ENCODE measurements at places on chromosomes 2 and 18. TPM values are rescaled to one million over a fixed set of nuclear protein-coding genes. Genes with fewer than 3 reads are reported as not detected.

GRCh38 chr2:143758629-143759330 is 629.6 kb downstream of the ARHGAP15 start:
- no peak for DNase-seq

GRCh38 chr18:43952398-43952797 is 675.1 kb upstream of the SYT4 start:
- no peak for DNase-seq

DNA sequence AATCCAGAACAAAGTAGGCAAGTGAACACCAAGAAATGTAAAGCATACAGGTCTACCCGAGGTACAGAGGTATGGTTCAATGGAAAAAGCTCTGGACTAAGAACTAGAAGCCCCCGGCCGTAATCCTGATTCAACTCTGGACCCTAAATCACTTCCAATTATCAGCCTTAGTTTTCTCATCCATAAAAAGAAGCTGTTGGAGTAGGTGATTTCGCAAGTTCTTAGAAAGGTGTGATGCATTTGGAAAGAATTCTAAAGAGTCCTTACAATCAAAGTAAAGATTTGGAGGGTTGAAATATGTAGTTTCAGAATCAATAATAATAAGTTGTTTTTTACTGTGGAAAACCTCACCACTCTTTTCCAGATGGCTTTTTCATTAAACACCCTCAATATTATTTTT is 622.1 kb upstream of the ID2 start:
- DNase-seq = no peak

DNA sequence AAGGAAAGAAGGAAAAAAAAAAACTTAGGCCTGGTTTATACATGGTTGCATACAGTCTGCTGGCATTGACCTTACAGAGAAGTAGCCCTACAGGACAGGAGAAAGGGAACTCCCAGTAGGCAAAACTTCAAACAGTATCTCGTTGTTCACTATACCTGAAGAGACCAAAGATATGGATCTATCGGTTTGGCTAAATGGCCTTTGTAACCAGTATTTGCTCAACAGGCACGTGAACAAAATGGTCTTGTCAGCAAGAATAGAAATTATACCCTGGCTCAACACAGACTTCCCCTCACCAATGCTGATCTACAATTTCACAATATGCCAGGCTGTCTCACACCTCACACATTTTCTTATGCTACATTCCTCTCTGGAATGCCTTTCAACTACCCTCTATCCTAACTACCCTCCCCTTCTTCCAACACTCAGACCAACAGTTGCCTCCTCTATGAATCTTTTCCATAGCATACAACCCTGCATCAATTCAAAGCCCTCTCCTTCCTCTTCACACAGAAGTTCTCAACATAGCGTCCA is 13.7 kb downstream of the HYCC2 start:
- DNase-seq = no peak

- DNase-seq = no peak
Measured at GRCh38 chr2:66862885-66863650, 428.1 kb downstream of the MEIS1 start.

- DNase-seq = no peak
Measured at GRCh38 chr2:38925982-38926381, 36.3 kb downstream of the ARHGEF33 start.

- no peak for DNase-seq
Measured at GRCh38 chr2:224084266-224084892, 45.3 kb upstream of the SERPINE2 start.

DNA sequence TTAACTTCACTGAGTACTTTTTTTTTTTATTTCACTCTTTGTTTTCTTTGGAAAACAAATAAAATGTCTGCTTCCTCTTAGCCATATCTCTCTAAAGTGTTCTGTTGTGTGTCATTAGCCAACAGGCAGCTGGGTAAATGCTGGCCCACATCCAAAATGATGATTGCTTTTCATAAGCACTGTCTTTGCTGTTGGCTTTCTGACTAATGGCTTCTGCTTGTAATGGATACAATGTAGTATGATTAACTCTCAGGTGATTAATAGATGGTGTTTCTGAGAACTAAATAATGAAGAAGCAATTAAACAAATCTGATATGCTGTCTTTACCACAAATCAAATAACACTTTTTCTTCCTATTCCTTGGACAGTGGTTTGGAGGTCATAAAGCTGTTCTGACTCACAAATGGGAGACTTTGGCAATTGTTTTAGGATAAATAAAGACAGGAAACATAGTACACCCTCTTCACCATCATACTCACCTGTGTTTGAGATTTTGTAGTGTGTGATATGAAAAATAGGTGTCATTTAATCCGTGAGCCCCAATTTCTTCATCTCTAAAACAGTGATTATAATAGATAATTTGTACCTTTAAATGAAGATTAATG is 888.4 kb downstream of the TSN start:
- no peak for DNase-seq

DNA sequence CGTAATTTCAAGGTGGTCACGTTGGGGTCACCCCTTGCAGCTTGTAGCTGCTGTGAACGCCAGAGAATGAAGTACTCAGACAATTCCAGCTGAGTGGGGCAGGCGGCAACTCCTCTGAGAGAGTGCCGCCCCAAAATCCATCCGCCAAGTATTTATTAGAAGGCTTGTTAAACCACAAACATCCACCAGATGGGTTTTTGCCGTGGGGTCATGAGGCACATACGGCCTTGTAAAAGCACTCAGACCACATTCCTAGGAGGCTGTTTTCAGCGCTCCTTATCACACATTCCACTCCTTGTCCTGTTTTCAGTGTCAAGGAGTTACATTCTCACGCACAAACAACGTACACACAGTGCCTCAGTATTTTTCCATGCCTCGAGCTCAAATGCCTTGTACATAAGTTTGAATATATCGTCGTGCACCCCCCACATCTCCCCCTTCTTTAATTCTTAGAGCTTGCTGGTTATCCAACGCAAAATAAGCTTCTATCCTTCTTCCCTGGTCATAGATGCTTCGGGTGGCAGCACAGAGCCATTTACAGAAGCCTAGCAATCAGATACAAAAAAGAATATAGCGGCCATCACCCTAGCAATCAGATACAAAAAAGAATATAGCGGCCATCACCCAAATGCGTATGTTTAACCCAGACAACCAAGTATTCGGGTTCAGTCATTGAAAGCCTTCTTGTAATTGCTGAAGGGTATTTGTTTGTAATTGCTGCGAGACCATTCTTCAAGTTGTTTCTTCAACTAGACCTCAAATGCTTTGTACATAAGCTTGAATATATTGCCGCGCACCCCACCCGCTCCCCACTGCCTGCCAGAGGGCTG is 7.3 kb downstream of the ALPP start:
- DNase-seq = no peak

GRCh38 chr18:63905361-63905760 is 2.4 kb upstream of the SERPINB10 start:
- DNase-seq = no peak

TMEM214 gene
- 33.0 TPM for total RNA-seq

ANKAR gene
- 10.7 TPM for total RNA-seq

RETREG2 gene
- 43.1 TPM for total RNA-seq

HRH4 gene
- total RNA-seq = 0.38 TPM

KCNK3 gene
- total RNA-seq = 0.95 TPM

PLA2R1 gene
- total RNA-seq = 9.2 TPM

Measured in esophagus squamous epithelium (tissue), 5 donors.